ENCODE measurements at places on chromosomes 6 and 20.

DNA sequence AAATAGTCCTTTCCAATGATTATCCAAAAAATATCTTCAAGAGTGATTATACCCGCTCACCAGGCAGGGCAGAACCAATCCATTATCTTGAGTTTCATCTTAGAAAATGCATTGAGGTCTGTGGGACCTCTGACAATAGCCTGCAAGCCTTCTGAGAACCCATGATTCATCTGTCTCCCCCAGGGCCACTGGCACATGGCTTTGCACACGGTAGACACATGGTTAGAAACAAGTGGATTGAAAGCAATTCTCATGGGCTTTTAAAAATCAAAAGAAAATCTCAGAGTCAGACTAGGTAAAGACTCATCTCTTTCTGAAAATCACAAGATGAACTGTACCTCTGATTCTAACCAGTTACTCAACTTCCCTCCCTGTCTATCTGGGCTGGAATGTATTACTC is 15.5 kb downstream of the GNAS-AS1 start:
- DNase-seq, result no peak

DNA sequence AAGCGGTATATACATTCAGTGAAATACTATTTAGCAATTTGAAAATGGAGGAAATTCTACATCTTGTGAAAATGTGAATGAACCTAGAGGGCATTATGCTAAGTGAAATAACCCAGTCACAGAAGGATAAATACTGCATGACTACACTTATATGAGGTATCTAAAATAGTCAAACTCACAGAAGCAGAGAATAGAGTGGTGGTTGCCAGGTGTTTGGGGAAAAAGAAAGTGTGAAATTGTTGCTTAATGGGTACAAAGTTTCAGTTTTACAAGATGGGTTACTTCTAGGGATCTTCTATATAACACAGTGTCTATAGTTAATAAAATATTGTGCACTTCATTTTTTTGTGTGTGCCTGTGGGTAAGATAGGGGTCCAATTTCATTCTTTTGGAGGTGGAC is 1152.0 kb downstream of the EPHA7 start:
- DNase-seq, result no peak

GRCh38 chr20:37120497-37120896 is 24.7 kb upstream of the RBL1 start:
- DNase-seq, result no peak

GRCh38 chr6:2158596-2159271 is 86.7 kb downstream of the GMDS start:
- no peak for DNase-seq

GRCh38 chr6:169575365-169575764 is 126.5 kb downstream of the WDR27 start:
- DNase-seq, result no peak

GRCh38 chr20:39042279-39043150 is 80.4 kb downstream of the DHX35 start:
- DNase-seq, result no peak

GRCh38 chr6:31172973-31173384 is 2.5 kb upstream of the POU5F1 start:
- DNase-seq, result no peak

GRCh38 chr20:56779452-56780143 is 150.5 kb downstream of the TFAP2C start:
- no peak for DNase-seq

DNA sequence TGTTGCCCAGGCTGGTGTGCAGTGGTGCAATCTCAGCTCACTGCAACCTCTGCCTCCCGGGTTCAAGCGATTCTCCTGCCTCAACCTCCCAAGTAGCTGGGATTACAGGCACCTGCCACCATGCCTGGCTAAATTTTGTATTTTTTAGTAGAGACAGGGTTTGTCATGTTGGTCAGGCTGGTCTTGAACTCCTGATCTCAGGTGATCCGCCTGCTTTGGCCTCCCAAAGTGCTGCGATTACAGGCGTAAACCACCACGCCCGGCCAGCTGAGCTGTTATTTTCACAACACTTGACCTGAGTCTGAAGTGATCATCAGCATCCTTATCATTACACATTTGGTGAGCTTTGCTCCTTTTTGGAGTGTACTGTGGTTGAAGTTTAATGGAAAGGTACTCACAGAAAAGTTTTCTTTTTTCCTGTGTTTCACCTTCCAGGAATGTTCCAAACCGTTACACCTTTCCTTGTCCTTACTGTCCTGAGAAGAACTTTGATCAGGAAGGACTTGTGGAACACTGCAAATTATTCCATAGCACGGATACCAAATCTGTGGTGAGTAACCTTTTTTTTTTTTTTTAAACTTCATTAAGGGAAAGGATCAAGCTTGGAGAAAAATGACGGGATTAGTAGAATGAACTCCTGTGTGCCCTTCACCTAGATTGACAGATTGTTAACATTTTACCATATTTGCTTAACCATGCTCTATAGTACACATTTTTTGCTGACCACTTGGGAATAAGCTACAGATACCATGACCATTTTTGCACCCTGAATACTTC is 9.7 kb downstream of the RNF114 start:
- DNase-seq, result no peak

DNA sequence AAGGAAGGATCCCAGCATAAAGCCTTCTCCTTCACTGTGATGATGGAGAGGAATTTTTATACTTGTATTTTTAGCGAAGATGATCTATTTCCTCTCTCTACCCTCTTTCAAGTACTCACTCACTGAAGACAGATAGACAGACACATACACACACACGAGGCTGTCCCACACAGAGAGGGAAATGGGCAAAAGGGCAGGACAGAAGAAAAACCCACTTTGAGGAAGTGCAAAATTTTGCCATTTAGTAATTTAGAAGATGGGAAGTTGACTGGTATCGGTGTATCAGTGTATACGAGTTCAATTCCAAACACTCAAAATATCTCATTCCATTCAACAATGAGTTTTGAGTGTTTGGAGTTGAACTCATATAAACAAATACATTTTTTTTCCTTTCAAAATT is 30.9 kb downstream of the HEBP2 start:
- no peak for DNase-seq

- no peak for DNase-seq
Observed at GRCh38 chr20:54398814-54399213, 76.6 kb upstream of the DOK5 start.

DNA sequence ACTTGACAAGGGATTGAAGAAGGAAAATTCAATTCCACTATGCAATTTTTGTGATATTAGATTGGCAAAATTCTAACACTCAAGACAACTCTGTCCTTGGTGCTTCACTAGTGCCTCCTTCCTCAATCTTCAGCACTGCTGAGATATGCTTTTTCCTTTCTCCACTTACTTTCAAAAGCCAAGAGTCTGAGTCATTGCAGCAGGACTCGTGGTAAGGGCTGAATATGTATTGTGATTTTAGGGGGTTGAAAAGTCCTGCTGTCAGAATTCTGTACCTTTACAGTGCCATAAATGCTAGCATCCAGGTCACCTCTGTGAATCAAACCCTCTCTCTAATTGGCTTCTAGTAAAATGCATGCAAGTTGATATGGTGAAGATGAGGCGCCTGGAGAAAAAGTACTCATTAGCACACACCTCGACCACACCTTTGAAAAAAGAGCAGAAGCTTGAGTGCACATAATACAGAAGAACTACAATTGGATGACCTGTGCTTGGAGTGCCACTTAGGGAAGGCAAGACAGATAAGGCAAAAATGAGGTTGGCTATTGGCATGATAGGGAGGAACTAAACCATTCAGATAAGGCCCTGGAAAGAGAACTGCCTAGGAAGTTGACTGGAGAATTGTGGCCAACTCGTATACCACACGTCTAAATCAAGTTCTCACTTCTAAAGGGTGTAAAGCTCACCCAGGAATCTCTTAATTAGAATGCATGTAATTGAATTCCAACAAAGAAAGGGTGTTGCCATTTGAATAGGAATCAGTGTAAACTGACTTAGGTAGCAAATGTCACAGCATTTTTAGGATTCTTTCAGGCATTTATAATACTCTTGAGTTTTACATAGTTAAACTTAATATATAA is 43.6 kb upstream of the FAM83B start:
- DNase-seq, result no peak

GRCh38 chr6:157219201-157220200 is 103.8 kb downstream of the TMEM242 start:
- DNase-seq, result no peak

GRCh38 chr20:62795023-62795761 is 1.1 kb upstream of the MRGBP start:
- DNase-seq, result no peak

- DNase-seq, result no peak
Observed at GRCh38 chr6:9984607-9985006, 430.3 kb downstream of the TFAP2A start.

- DNase-seq, result no peak
Observed at GRCh38 chr6:45763281-45763680, 252.4 kb downstream of the CLIC5 start.

GRCh38 chr6:167946604-167947003 is 50.9 kb upstream of the KIF25 start:
- DNase-seq, result no peak

GRCh38 chr20:57261457-57262251 is 4.8 kb downstream of the BMP7 start:
- no peak for DNase-seq

DNA sequence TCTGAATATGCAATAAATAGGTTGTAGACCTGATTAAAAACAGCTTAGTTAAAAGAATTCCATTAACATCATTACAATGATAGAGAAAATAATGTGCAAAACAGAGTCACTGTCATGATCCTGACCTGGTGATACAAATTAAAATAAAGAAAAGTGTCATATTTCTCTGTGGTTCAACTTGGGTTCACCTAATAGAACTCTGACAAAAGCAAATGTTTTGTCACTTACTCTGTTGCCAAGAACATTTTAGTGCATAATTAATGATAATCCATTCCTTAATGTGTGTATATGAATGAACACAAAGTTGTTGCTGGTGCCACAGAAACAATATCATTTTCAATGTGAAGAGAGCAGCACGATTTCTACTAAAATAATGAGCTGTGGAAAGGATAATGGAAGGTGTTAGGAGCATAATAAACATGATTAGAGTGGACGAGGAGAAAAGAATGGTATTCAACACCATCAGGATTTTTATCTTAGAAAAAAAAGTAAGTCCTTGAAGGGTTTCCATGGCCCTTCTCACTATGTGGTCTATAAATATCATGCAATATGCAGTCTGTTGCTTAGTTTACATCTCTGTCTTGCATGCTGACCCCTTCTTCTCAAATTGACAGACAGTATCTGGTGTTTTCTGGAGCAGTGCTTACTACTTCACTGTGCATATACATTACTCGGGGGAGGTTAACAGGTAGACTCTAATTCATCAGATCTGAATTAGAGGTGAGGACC is 656.6 kb upstream of the MMS22L start:
- no peak for DNase-seq

- no peak for DNase-seq
Observed at GRCh38 chr6:82619573-82619972, 256.0 kb downstream of the TPBG start.

DNA sequence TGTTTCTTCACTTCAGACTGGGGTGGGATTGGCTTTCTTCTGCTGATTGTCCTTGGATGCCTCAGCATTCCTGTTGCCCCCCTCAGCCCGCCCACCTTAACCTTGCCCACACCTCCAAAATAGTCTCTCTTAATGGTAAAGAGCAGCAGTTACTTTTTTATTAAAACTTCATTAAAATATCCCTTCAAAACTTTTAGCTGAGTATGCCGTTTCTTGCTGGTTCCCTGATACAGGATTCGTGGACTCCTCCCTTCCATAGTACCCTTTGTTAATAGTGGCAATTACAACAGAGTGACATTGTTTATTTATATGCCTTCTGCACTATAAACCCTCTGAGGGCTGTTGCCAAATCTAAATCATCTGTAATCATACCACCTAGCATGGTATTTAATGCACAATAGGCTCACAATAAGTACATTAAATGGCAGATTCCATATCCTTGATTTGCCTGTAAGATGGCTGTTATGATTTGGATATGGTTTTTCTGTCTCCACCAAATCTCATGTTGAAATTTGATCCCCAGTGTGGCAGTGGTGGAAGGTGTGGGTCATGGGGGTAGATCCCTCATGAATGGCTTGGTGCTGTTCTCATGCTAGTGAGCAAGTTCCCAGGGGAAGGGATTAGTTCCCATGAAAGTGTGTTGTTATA is 3.5 kb upstream of the MOCS1 start:
- no peak for DNase-seq

- DNase-seq, result no peak
Observed at GRCh38 chr6:163837691-163838431, 423.3 kb downstream of the QKI start.

- DNase-seq, result no peak
Observed at GRCh38 chr6:122098201-122098678, 301.2 kb upstream of the HSF2 start.

- DNase-seq, result no peak
Observed at GRCh38 chr6:53326372-53327016, 22.3 kb downstream of the ELOVL5 start.

DNA sequence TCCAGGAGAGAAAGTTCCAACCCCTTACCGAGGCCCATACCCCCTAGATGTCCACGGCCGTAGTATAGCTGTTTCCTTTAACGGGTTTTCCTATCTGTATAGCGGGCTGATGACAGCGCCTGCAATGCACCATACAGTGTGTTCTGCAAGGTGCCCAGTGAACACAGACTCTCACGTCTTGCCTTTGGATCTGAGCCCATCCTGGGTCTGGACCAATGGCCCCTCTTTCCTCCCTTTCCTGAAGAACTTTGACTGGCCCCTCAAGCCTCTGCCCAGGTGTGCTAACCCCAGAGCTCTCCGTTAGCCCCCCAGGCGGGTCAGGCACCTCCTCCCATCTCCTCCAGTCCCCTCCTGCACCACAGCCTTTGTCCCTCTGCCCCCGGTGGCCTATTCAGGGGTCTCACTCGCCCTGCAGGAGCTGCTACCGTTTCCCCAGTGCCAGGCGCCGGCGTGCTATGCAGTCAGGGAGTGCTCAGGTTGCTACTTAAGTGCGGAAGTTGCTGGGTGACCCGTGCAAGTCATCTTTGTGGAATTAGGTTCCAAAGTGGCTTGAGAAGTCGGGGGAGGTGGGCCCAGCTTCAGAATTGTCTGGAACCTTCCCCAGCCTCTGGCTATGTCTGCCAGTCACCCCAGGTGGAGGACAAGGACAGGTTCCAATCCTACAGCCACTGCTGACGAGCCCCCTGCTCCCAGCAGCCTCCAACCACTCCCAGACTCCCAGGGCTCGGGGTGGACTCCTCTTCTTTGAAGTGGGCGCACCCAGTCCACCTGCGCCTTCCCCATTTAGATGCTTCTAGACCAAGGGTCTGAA is 35.0 kb upstream of the ZBP1 start:
- no peak for DNase-seq

DNA sequence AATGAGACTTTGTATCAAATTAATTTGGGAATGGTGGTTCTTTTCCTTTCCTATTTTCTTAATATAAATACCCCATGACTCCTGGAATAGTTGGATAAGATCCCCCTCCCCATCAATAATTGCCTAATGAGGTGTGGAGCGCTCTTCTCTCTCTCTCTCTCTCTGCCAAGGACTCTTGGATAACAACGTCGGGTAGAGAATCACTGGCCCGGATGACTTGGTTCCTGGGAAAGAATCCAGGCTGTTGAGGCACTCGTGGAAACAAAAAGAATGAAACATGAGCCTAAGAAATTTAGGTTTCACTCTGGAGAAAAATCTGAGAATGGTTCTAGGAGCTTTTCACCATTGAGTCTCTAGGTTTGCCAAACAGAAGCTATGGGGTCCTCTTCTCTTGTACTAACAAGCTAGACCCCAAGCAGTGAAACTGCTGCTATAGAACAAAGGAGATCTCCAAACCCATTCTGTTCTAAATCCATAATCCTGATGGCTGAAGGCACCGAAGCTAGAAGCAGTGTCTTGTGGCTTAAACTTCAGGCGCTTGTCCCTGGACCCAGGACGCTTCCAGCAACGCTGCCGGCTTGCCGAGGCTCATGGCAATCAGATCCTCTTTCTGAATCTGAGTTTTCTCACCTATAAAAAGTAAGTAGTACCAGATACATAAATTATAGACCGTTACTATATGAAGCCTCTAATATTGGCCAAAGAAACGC is 241.6 kb upstream of the BTBD3 start:
- no peak for DNase-seq
